ENCODE measurements at places on chromosomes 2 and 18.

- DNase-seq = no peak
These were observed 24.5 kb upstream of the CCDC68 start for GRCh38 chr18:54983791-54984190.

- DNase-seq = peak; percentile 7
These were observed 339.4 kb downstream of the CMPK2 start for GRCh38 chr2:6526093-6526824.

DNA sequence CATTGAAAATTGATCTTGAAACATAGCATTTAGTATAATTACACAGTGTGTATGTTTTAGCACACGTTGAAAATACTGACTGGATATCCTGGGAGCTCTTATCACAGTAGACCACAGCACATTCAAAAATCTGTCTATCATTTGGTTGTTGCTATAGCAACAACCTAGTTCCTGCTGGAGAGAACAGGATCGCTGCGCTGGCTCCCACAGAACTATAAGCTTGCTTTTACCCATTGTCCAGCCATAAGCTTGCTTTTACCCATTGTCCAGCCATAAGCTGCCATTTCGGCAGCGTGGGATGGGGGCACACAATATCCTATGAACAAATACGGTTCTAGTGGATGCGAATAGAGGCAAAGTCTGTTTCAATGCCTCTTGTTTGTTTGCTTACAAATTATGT lies 70.4 kb upstream of the ST6GAL2 start:
- DNase-seq = no peak

GRCh38 chr18:32337821-32338220 lies 132.9 kb downstream of the GAREM1 start:
- DNase-seq = no peak

GRCh38 chr2:189954989-189955388 lies 107.5 kb downstream of the MSTN start:
- peak; percentile 53 for DNase-seq

DNA sequence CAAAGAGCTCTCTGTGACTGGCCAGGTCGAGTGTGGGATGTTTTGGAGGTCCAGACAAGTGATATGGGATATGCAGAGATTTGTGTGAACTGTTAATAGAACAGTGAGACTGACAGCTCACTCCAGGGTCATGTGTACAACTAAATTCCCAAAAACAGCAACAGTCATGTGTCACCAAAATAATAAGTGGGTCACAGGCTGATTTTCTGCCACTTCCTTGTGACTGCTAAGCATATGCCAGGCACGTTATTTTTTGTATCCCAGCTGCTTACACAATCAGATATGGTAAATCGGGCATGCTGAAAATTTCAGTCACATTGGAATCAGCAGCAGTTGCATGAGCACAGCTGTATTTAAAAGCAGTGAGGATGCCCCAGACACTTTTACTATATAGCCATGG lies 198.7 kb downstream of the PTGR3 start:
- DNase-seq = no peak

- no peak for DNase-seq
These were observed 678.0 kb downstream of the EPHA4 start for GRCh38 chr2:220894069-220894468.

DNA sequence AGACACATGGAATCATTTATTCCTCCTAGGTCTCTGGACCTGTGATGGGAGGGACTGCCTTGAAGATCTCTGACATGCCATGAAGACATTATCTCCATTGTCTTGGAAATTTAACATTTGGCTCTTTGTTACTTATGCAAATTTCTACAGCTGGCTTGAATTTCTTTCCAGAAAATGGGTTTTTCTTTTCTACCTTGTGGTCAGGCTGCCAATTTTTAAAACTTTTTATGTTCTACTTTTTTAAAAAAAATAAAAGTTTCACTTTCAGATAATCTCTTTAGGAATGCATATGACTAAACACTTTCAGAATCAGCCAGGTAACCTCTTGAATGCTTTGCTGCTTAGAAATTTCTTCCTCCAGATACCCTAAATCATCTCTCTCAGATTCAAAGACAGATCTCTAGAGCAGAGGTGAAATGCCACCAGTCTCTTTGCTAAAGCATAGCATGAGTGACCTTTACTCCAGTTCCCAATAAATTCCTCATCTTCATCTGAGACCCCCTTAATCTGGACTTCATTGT lies 209.6 kb downstream of the RPRM start:
- DNase-seq = no peak

GRCh38 chr2:170815746-170816503 lies 762 bp upstream of the GAD1 start:
- no peak for DNase-seq

- no peak for DNase-seq
These were observed 982 bp downstream of the HJURP start for GRCh38 chr2:233853353-233853752.

- no peak for DNase-seq
These were observed 6.9 kb downstream of the CDH20 start for GRCh38 chr18:61340148-61340547.

- DNase-seq = no peak
These were observed 61.7 kb downstream of the STK39 start for GRCh38 chr2:168185583-168186274.

DNA sequence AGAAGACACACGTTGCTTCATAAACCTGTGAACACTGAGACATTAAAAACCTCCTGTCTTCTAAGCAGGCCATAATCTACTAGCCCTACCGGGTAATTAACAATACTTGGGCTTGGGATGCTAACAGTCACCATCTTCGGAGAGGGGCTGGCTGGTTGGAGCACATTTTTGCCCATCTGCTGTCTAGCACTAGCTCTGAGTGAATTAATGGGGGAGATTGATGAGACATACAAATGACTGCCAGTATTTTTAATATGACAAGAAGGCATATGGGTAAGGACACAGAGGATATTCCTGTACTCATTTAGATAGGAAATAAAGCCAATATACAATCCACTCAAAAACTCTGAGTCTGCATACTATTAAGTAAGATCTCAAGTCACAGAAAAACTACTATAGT lies 651.6 kb upstream of the SOX11 start:
- DNase-seq = no peak

- DNase-seq = no peak
These were observed 106.4 kb upstream of the UGP2 start for GRCh38 chr2:63735263-63735662.

DNA sequence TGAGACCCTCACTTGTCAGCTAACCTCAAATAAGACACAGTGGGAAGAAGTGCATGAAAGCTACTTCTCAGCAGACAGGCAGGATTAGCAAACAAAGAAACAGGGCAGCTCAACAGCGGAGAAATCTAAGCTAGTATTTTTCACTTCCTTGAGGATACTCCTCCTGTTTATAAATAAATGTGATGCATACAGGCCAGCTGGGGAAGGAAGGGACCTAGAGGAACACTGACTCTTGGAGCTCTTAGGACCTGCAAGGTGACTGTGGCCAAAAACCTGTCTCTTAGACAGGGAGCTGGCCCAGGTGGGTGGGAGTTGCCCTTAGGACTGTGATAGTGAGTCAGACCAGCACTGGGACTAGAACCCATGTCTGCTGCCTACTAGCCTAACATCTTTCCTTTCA lies 4.8 kb downstream of the REEP1 start:
- DNase-seq = no peak

- no peak for DNase-seq
These were observed 161.7 kb downstream of the TFCP2L1 start for GRCh38 chr2:121123268-121123667.

- DNase-seq = no peak
These were observed 66.8 kb upstream of the ASAP2 start for GRCh38 chr2:9139491-9140443.

DNA sequence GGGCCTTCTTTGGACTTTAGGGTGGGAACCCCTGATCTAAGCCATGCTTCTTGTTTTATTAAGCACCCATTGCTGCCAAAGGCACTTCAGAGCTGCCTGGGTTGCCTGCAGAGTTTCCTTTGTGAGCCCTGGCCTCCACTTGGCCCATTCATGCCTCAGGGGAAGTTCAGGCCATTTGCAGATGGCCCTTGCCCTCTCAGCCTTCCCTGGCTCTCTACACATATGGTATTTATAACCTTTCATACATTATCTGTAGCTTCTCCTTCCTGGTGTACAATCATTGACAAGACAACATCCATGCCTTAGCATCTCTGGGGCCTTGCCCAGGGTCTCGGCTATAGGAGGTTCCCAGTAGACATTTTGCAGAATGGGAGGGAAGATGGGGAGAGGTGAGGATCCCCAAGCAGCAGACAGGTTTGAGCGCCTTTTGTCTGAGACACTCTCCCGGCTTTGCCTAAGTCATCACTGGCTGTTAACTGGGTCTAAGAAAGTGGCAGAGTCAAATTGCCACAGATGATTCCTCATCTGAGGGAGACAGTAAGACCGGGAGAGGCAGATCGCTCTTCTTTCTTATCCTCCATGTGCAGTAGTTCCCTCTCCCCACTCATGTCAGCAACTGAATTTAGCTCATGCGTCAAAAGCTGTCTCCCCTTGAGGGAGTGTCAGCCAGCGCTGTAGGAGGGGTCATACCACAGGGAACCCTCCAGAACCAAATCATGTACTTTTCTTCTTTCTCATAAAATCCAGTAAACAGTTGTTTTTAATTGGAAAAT lies 2.7 kb downstream of the EHD3 start:
- no peak for DNase-seq

GRCh38 chr2:120830096-120830830 lies 94.6 kb downstream of the GLI2 start:
- DNase-seq = no peak

DNA sequence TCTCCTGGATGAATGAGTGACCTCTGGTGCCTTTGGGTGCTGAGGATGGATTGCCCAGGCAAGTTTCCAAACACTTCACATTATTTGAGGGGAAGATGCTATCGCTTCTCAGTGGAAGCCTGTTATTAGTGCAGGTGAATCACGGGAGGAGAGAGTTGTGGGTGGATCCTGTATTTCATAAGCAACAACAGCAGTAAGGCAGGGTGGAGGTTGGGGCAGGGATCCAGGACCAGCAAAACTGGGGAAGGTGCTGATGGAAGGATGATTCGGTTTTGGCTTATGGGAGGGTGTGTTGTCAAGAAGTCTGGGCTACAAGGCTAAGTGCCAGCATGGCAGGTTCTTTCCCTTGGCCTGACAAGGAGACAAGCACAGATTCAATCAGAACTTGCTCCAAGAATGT lies 37.7 kb upstream of the SETBP1 start:
- no peak for DNase-seq

GRCh38 chr2:202695166-202695565 lies 60.4 kb downstream of the FAM117B start:
- DNase-seq = no peak

DNA sequence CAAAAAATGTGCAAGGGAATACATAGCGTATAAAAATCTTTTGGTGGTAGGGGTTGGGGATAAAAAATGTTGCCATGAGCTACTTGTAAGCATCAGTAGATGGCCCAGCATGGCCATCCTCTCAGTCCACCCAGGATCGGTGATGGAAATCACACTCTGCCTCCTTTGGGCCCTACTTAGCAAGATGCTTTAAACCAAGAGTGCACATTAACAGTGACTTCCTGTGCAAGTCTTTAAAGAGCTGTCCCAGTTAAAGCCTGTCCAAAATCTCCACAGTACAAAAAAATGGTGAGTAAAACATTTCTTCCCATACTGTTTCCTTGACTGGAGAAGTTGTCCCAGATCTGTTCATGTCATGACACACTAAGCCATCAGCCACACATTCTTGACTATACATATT lies 18.0 kb downstream of the ANKRD44 start:
- DNase-seq = no peak

GRCh38 chr2:148273158-148273691 lies 252.3 kb downstream of the MBD5 start:
- no peak for DNase-seq

DNA sequence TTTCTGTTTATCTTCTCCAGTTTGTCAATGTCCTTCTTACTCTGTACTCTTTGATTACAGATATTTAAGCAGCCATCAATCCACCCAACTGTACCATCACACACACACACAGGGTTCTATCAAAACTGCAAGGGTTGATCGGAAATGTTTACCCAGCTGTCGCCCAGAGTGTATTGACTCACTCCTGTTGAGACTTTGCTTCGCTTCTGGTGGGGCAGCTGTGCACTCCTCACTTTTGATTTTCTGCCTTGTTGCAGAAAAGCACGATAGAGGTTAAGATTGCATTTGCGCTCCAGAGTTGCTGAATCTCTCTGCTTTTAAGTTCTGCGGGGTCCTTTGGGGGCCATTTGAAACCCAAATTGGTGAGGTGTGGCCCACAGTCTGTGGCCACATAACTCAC lies 216.2 kb downstream of the SETBP1 start:
- no peak for DNase-seq

GRCh38 chr2:185998562-185999070 lies 260.0 kb downstream of the FSIP2 start:
- DNase-seq = no peak

DNA sequence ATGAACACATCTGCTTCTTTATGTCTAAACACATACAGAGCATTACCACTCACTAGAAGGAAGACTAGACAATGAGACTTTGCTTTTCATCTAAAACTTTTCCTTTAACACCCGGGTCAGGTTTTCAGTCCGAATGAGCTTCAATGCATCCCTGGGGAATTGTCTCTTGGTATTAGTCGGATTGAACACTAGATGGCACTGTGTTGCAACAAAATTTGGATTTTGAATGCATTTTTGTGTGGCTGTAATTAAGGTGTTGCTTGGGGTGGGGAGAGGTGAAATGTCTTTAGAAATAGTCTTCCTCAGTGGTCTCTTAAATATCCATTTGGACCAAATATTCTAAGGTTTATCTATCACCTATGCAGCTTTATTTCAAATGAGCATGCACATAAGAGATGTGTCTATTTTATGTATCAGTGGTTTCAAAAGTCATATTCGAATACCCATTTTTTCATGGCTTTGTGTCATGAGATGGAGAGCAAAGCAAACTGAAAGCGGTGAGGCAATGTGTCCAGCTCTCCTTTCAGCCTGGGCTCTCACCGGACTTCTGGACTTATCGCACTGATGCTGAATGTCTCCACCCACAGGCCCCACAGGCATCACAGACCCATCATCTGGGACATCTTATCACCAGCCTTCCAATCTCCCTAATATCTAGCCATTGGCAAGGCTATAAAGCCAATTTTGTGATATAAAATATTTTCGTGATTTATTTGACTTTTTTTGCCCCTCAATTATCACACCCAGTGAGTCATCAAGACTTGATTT lies 510.3 kb downstream of the RNF144A start:
- DNase-seq = no peak

DNA sequence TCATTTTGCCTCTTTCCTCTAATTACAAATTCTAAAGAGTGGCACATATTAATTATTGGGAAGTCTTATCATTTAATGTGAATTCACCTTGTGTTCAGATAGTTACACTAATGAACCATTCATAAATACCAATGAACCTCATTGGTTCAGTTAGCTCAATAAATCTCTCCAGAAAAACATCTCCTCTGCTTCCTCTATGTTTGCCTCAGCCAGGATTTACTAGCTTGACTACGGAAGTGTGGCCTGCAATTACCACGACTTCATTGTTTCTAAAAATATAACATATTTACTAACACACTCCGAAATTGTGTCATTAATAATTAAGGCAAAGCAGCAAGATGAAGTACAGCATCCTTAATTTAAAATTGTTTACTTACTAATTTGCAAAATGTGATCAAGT lies 103.3 kb downstream of the PLA2R1 start:
- no peak for DNase-seq

GRCh38 chr2:220202066-220202465 lies 574.6 kb downstream of the SLC4A3 start:
- no peak for DNase-seq
